Activated CD4-positive, alpha-beta T cell treated with anti-CD3 and anti-CD28 coated beads, Interleukin-2, amount 10 ng/mL, durations not matched to agents 7 days and 5 days (primary cell): ENCODE measurements at places on chromosomes 4 and X. TPM values are rescaled to one million over a fixed set of nuclear protein-coding genes. Genes with fewer than 3 reads are reported as not detected.
A peak's percentile ranks its signal among the peaks of the same experiment; 100 is the strongest.

The TNMD gene
- total RNA-seq = not detected

The CLTRN gene
- total RNA-seq = 0.17 TPM

The F11 gene
- not detected for total RNA-seq

The F8A1 gene
- total RNA-seq = 11.0 TPM

The NRK gene
- not detected for total RNA-seq

The CT45A5 gene
- total RNA-seq = not detected

- DNase-seq = no peak
Measured at GRCh38 chr4:150579551-150580234, 2.3 kb upstream of the MAB21L2 start.

- DNase-seq = no peak
Measured at GRCh38 chr4:100895556-100896197, 377.9 kb upstream of the EMCN start.

- DNase-seq = peak; percentile 51
Measured at GRCh38 chrX:103918050-103918449, 44.4 kb upstream of the TMSB15B start.

DNA sequence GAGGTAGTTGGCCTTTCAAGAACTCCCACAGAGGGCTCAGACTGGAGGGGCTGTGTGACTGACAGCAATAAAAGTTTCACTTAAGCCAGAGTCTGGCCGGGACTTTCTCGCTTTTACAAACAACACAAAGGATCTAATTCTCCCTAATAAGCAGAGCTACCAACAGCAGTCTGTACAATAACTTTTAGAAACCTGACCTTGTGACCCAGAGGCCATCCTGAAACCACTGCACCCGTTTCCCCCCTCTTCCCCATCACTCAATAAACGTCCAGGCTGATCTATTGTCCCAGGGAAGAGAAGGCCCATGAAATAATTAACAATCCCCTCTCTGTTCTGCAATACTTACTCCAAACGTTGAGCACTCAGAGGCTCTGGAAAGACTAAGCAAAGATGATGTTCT is 442.4 kb downstream of the ZIC3 start:
- DNase-seq = no peak

- DNase-seq = no peak
Measured at GRCh38 chrX:63032811-63033210, 318.3 kb downstream of the SPIN4 start.

DNA sequence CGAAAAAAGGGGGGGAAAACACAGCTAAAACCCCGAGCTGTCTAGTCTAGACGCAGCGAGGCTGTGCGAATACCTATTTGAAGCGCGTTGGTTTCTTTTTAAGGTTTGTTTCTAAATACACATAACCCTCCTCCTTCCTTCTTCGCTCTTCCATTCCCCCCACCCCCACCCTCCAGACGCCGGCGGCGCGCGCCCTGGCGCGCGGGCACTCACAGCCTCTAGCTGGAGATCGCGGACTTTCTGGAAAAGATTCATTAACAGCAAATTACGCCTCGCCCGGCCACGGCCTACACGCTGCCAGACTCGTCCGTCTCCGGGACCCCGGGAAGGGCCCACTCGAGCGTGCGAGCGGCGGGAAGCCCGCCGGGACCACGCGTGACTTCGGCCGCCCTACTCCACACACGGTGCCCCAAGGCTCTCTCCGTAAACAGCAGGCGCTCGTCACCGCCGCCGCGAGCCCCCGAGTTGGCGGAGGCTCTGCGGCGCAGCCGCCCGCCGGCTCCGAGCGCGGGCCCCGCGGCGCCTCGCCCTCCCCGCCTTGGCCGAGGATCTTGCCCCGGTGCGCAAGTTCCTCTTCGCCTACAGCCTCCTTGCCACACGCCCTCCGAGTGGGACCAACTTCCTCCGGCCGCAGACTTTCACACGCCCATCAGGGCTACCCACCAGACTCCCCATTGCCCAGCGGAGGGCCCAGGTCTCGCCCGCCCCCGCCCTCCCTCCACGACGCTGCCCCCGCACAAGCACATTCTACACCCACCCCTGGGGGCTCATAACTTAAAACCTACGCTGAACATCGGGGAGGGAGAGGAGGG is 2.0 kb downstream of the BCOR start:
- peak; percentile 32 for DNase-seq

GRCh38 chr4:154779362-154779947 is 1.6 kb upstream of the RBM46 start:
- no peak for DNase-seq

DNA sequence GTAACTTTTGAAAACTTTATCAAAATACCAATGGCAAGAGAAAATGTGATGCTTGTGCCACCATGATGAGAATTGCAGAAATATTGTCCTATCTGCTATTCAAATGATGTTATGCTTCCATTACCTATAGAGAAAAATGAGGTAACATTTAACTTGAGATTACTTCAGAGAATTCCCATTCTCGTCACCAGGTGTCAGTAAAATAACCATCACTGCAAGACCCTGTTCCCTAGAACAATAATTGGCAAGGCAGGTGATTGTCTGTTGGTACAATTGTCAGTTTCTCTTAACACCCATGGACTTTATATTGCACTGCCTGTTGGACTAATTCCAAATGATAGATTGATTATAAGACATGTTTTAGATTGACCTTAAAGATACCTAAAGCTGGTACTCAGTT is 179.9 kb downstream of the GABRG1 start:
- DNase-seq = no peak

- no peak for DNase-seq
Measured at GRCh38 chr4:2689825-2690700, 66.1 kb downstream of the TNIP2 start.
